ENCODE measurements at places on chromosomes 3 and 15.

- DNase-seq: no peak
Observed at GRCh38 chr3:157533298-157534070, 30.3 kb upstream of the VEPH1 start.

DNA sequence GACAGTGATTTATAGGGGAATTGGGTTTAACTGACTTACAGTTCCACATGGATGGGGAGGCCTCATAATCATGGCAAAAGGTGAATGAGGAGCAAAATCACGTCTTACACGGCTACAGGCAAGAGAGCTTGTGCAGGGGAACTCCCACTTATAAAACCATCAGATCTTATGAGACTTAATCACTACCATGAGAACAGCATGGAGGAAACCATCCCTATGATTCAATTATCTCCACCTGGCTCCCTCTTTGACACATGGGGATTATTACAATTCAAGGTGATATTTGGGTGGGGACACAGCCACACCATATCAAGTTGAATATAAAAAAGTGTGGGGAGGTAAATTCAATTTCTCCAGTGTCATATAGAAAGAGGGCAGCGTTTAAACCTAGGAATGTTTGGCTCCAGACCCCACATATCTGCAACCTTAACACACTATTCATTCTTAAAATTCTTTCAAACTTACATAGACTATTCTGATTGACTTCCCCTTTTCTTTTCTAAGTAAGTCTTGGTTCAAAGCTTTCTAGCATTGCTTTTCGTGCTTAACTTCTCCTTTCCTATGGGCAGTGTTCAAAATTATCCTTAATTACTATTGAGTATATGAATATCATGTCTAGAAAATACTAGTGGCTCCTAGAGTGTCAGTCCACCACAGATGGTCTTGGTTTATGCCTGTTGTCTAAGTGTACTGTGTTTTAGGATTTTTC, 446.7 kb upstream of the GBE1 start:
- no peak for DNase-seq

- DNase-seq: no peak
Observed at GRCh38 chr3:12681943-12682390, 18.1 kb upstream of the RAF1 start.

DNA sequence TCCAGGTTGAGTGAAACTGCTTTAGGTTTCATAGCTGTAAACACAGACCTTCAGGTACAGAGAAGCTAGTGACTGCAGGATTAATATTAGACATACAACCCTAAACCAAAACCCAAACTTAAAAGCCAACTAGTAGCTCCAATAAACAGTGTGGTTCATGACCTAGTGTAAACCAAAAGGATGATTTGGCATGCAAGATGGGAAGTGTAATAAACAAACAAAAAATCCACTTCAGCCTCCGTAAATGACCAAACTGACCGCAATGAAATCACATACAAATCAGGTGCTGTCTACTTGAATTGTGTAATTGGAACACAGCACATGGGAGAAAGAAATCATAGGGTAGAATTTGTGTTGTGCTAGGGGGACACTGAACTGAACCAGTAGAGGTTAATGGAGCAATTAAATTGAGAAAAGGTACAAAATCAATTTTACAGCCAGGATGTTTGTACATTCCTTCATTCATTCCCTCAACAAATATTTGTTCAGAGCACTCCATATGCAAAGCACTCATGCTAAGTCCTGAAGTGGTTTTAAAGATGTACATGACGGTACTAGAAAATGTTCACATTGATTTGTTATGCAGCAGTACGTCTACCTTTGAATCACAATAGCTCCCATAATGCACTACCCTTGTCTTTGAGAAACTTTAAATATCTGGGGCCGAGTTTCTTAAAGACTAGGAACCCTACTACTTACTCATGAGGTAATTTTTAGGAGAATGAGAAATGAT, 21.4 kb upstream of the CHST2 start:
- no peak for DNase-seq
